Activated CD4-positive, alpha-beta T cell treated with anti-CD3 and anti-CD28 coated beads for 36 hours (primary cell): ENCODE measurements at places on chromosomes 16 and 17. TPM values are rescaled to one million over a fixed set of nuclear protein-coding genes. Genes with fewer than 3 reads are reported as not detected.

ABAT gene
- 5.4 TPM for total RNA-seq

HOXB9 gene
- total RNA-seq: 2.5 TPM

PRSS36 gene
- total RNA-seq: 0.26 TPM

PRCD gene
- total RNA-seq: not detected

SCGB1C2 gene
- not detected for total RNA-seq

BCKDK gene
- 50.0 TPM for total RNA-seq

GHDC gene
- total RNA-seq: 11.3 TPM

WSB1 gene
- 190 TPM for total RNA-seq

OR4D1 gene
- total RNA-seq: 0.16 TPM

RAB37 gene
- total RNA-seq: 3.5 TPM

KRTAP4-3 gene
- not detected for total RNA-seq

TPSD1 gene
- not detected for total RNA-seq

PDIA2 gene
- total RNA-seq: not detected

CSH1 gene
- total RNA-seq: not detected

CTRB1 gene
- total RNA-seq: not detected

KRT15 gene
- not detected for total RNA-seq

IGFALS gene
- not detected for total RNA-seq

CSHL1 gene
- not detected for total RNA-seq

CTNS gene
- total RNA-seq: 11.1 TPM

GAST gene
- total RNA-seq: not detected

DNA sequence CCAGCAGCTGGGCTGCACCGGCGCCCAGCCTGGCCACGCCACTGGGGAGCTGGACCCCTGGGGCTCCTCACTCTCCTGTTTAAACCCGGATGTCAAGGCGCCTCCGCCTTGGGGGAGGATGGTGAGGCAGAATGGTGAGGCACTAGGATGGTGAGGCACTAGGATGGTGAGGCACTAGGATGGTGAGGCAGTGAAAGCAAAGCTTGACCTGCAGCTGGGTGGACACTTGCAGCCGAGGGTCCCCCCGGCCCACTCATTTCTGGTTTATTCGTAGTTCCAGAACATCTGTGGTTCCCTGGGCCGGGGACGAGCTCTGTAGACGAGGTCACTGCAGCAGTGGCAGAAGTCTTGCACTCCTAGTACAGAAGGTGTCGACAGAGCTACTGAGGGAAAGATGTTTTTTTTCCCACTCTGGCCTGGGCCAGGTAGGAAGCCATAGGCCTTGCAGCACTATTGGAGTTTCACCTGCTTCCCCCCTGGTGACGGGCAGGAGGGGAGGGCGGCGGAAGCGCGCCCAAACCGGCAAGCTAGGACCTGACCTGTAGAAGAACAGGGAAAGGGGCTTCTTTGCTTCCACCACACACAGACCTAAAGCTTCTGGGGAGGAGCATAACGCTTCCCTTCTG, 1.1 kb upstream of the HNF1B start:
- no peak for DNase-seq

- no peak for DNase-seq
Measured at GRCh38 chr16:50591800-50592771, 43.9 kb downstream of the NKD1 start.

DNA sequence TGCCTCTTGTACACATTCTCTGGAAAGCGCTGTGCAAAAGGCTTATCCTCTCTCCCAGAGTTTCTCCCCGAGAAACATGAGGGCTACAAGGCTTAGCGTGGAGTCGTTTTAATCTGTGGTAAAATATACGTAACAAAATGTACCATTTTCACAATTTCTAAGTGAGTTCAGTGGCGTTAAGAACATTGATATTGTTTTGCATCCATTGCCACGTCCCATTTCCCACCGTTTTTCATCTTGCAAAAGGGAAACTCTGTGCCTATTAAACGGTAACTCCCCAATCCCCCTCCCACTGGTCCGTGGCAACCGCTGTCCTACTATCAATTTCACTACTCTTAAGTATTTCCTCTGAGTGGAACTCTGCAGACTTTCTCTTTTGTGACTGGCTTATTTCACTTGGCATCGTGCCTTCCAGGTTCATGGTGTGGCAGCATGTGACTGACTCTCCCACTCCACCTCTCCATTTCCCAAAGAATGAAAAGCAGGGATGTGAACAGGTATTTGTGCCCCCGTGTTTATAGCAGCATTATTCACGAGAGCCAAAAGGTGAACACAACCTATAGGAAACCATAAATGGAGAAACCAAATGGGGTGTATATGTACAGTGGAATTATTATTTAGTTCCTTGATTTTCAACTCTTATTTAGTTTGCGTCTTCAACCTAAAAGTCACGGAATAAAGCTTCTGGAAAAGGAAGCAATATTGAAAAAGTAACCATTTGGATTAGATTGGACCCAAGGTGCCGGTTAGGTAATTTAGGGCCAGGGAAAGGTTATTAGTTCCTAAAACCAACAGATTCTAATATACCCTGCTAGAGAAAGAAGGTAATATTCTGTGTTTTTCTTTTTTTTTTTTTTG, 1.1 kb upstream of the USP32 start:
- DNase-seq: peak; percentile 68

DNA sequence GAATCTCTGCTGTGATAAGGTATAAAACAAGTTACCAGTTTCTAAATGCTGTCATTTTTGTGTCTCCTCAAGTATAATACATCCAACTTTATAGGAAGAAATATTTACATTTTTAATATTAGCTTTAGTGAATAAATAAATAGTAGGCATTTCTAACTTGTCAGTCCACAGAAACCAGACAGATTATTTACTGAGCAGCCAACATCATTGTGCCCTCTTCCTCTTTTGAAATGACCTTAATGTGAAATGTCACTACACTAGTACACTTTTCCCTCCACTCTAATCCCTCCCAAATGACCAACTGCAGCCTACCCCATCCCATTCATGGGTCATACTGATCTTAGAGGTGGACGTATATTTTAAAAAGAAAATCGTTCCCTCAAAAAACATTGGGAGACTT, 9.2 kb downstream of the STXBP4 start:
- DNase-seq: no peak

DNA sequence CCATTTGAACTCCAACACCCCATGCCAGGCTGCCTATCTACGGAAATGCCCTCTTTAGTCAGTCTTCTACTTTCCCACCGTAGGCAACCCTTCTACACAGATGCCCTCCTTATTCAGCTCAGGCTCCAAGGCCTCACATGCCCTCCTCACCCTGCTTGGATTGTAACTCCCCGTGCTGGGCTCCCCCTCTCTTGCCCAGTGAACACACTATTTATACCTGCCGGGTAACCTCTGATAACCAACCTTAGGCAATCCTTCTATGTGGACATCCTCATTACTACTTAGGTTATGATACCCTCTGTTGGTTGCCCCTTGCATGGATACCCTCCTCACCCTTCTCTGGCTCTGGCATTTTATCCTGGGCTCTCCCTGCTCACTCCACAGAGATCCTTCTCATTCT, 50.3 kb downstream of the NFAT5 start:
- DNase-seq: no peak

GRCh38 chr16:2058420-2058819, 10.6 kb downstream of the TSC2 start:
- DNase-seq: no peak

- DNase-seq: no peak
Measured at GRCh38 chr16:64225696-64226095, 896.2 kb downstream of the CDH11 start.

DNA sequence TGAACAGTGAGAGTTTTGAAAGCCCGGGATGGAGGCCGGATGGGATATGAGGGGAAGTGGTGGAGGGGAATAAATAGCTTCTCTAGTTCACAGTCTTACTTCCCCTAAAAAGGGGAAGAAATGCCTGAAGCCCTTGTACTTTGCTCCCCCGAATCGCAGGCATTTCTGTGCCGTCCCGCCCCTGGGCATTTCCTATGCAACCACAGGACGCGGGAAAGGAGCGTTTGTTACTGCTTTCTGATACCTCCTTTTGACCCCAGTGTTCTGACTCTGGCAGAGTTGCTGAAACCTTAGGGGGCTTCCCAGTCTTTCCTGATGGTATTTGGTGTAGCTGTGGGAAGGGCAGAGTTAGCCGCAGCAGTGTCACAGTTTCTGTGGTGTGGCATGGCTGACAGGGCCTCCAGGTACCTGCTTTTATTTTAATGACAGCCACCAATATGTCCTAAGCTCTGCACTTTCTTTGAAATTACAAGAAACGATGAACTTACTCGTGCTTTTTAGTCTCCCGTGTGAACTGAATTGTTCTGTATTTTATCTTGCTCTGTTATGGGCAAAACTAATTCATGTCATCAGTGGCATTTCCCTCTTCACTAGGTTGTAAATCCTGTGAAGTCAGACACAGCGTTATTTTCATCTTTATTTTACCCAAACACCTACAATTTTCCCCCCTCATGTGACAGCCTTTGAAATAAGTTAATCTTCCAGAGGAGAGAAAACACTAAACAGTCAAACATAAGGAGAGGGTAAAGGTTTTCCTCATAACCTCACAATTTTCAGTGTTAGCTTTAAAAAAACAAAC, 27.1 kb downstream of the USP10 start:
- DNase-seq: peak; percentile 23

DNA sequence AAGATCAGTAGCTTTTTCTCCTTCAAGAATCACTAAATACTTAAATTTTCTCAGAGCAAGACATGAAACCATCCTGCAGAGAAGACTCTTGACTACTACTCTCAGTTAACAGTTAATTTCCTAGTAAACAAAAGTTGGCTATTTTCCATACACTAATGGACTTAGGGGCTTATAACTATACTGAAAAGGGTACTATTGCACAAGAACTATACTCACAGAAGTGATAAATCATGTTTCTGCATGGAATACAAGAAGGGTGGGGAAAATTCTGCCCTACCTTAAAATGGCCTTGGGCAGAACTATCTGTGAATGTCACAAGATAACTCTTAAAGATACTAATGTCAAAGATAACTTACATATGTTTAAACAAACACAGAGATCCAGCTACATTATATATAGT, 12.5 kb downstream of the ZNF652 start:
- no peak for DNase-seq

DNA sequence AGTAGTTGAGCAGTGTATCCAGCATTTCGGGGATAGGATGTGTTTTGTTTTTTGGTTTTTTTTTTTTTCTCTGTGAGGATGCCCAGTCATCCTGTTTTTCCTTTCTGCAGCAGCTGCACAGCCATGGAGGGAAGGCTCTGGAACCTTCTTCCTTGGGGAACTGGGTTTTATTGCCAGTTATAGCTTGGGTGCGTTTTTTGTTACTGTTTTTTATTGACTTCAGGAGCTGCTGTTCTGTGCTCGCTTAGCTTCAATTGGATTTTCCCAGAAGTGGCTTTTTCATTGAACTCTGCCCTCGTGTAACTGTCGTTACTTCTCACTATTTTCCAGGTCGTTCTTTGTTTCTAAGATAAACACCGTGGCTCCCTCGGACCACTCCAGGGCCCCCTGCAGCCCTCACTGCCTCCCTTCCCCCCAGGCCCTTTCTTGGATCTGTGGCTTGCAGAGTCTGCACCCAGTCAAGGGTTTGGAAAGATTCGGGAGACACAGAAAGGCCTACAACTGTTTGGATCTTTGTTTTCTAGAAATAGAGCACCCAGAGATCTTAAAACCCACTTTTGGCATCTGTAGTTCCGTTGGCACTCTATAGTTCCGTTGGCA, 119.7 kb upstream of the CACNG5 start:
- no peak for DNase-seq

- no peak for DNase-seq
Measured at GRCh38 chr16:24132048-24132796, 123.9 kb upstream of the CACNG3 start.

DNA sequence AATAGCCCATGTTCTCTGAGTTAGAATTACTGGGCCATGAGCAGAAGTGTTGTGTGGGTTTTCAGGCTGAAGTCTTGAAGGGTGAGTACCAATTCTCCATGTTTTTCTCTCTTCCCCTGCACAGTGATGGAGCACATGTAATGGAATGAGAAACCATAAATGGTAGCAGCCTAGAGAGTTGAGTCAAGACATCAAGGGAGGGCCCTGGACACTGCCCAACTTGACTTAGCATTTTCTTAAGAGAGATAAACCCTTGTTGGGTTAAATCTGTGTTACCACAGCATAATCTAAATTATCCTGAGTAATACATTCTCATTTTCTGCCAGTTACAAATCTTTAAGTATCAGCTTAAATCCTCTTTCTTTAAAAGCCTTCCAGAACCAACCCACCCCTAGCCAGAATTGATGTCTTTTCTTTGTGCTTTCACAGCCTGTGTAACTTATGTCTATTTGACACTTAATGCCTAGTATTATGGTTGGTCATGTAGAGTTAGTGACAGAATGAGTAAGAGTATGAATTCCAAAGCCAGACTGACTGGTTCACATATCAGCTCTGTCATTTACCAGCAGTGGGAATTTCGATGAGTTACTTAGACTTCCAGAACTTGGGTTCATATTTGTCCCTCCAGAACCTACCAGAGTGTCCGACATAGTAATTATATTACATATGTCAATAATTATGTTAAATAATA, 27.0 kb upstream of the RGS9 start:
- DNase-seq: no peak

DNA sequence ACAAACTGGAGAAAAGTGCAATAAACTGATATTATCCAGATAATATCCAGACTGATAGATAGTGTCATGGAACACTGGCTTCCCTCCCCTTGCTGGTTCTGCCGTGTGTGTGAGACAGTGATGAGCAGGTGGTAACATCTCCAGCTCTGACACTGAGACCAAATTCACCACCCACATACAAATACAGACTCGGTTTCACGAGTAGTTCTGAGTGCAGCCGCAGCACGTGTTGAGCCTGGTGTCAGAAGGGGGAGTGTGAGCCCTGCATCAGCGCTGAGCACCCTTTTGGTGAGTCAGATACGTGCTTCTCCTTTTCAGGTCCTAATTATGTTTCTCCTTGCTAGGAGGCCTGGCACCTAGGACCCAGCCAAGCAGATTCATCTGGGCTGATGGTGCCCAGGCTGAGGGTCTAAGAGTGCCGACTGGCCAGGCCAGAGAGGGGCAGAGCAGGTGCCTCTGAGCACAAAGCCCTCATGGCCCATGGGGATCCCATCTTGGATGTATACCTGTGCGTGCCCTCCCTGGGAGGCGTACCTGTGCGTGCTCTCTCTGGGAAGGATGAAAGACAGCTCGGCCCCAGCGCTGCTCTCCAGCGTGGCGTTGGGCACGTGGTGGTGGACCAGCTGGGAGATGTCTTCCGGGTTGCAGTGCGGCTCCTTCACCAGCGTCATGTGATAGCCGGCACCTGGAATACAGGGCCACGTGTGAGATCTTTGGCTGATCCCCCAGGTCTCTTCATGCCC, 27.3 kb upstream of the RNPS1 start:
- DNase-seq: no peak

DNA sequence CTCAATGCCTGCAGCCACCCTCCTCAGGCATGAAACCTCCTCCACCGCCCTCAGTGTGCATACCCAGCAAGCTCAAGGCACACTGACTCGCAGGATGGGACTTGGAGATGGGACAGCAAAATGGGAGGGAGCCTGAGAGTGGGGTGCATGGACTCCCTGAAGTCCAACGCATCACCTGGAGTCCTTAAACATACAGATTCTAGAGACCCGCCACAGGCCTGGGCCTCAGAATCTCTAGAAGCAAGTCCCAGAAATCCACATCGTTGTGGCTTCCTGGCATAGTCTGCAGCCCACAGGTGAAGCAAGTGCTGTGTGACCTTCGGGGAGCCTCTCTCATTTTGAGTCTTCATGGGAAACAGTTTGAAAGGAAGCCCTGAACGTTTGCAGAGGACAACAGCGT, 3.6 kb upstream of the TBX21 start:
- DNase-seq: peak; percentile 57
